T-helper 2 cell treated with Interferon-gamma antibody and Interleukin-4, amounts not matched to agents 5 μg/mL and 100 μg/mL, for 36 hours (primary cell): ENCODE measurements at places on chromosomes 13 and 19.

GRCh38 chr13:94583926-94584325 lies 12.0 kb downstream of the TGDS start:
- H3K4me3 ChIP-seq, result no peak overlapping the region
- H3K4me1 ChIP-seq, result peaks cover 4% of the 10 kb centered on the region
- no peak for DNase-seq
- H3K27me3 ChIP-seq, result no peaks in the 10 kb centered on the region
- peaks cover 60% of the 10 kb centered on the region for H3K36me3 ChIP-seq
- no peak overlapping the region for H3K27ac ChIP-seq

DNA sequence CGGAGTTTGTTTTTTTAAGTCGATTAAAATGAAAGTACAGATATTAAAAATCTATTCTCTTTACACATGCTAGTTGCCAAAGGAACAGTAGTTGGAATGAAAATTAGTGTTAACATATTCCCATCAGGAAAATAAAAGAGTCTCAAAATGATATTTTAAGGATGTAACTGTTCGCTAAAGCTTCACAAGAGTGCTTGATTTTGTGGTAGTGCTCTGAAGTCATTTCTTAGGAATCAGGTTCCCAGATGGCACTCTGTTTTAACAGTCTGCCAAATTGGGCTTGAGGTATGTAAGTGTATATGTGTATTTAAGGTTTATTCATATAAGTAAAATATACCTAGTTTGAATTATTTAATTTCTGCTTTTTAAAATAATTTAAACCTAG lies 128.8 kb downstream of the LMO7 start:
- H3K4me1 ChIP-seq, result peaks cover 43% of the 10 kb centered on the region
- no peak overlapping the region for H3K4me3 ChIP-seq
- no peak overlapping the region for H3K27ac ChIP-seq
- DNase-seq, result no peak
- peaks cover 19% of the 10 kb centered on the region for H3K36me3 ChIP-seq

GRCh38 chr19:41144403-41144802 lies 30.2 kb downstream of the CYP2F1 start:
- H3K27ac ChIP-seq, result no peak overlapping the region
- no peak overlapping the region for H3K4me3 ChIP-seq
- no peaks in the 10 kb centered on the region for H3K36me3 ChIP-seq
- no peaks in the 10 kb centered on the region for H3K4me1 ChIP-seq
- DNase-seq, result peak; percentile 71

GRCh38 chr19:51418707-51419106 lies 1.3 kb upstream of the SIGLEC10 start:
- no peaks in the 10 kb centered on the region for H3K36me3 ChIP-seq
- H3K27me3 ChIP-seq, result peaks cover 2% of the 10 kb centered on the region
- H3K4me3 ChIP-seq, result no peak overlapping the region

DNA sequence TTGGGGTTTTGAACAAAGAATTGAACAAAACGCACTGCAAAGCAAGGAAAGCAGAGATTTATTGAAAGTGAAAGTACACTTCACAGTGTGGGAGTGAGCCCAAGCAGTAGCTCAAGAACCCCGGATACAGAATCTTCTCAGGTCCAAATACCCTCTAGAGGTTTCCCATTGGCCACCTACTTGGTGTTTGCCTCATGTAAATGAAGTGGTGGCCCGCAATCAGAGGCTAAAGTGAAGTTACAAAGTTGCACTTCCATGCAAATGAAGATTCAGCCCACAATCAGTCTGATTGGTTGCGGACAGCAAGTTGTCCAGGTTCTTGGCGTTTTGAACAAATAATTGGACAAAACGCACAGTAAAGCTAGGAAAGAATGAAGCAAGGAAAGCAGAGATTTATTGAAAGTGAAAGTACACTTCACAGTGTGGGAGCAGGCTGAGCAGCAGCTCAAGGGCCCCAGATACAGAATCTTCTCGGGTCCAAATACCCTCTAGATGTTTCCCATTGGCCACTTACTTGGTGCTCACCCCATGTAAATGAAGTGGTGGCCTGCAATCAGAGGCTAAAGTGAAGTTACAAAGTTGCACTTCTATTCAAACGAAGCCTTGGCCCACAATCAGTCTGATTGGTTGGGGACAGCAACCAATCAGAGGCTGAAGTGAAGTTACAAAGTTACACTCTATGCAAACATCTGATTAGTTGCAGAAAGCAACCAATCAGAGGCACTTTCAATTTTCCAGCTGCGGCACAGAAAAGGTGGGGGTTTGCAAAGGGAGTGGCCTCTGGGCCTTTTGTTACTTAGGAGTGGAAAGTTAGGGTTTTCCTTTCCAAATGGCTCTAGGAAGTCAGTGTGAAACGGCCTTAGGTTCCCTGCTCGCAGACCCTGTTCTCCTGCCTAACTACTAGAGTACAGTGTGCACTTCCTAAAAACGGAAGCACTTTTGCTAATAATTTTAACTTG lies 4.8 kb upstream of the TM9SF2 start:
- H3K4me3 ChIP-seq, result peak overlapping the region; percentile 90
- H3K27ac ChIP-seq, result peak overlapping the region; percentile 94
- peaks cover 14% of the 10 kb centered on the region for H3K36me3 ChIP-seq
- DNase-seq, result peak; percentile 73
- peaks cover 50% of the 10 kb centered on the region for H3K4me1 ChIP-seq

DNA sequence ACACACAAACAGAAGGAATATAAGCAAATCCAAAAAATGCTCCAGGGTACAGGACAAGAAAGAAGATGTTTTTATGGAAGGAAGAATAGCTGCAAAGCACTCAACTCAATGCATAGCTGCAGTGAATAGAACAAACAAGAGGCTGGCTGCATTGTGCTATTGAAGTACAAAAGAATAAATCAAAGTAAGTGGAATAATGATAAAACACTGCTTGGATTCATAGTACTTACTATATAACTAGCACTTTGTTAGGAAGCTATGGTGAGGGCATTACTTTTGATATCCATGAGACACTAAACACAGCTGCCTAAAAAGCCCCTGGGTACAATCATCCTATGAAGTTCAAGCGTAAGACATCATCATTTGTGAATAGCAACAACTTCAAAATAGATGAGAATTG lies 350.1 kb downstream of the PCDH9 start:
- no peaks in the 10 kb centered on the region for H3K27me3 ChIP-seq
- H3K36me3 ChIP-seq, result no peaks in the 10 kb centered on the region
- no peaks in the 10 kb centered on the region for H3K4me1 ChIP-seq
- no peak overlapping the region for H3K4me3 ChIP-seq

DNA sequence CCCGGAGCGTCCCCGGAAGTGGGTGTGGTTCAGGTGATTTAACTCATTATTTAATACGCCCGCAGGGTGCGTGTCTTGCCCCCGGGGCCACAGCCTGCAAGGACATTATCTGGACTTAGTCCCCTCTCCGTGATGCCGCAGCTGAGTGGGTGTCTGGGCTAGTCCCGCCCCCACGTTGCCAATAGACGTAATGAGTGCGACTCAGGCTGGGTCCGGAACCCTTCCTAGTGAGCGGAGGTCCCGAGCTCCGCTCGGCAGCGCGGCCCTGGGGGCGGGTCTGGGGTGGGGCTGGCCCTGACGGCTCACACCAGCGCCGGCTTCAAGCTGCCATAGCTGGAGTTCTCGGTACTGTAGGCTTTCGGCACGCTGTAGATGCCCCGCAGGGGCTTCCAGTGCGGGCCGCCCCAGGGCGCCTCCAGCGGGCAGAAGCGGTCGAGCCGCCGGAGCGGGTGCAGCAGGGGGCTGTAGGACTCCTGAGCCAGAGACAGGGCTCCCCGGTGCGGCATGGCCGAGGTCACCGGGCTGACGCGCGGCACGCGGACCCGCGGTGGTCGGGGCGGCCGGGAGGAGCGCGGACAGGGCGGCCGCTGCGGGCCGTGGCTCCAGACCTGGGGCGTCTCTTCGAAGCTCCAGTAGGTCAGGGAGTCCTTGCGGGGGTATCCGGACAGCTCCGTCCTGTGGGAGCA lies 918 bp upstream of the LHB start:
- peaks cover 17% of the 10 kb centered on the region for H3K27me3 ChIP-seq
- H3K4me1 ChIP-seq, result peaks cover 19% of the 10 kb centered on the region
- peak overlapping the region; percentile 89 for H3K4me3 ChIP-seq
- peaks cover 5% of the 10 kb centered on the region for H3K36me3 ChIP-seq

- peak overlapping the region; percentile 85 for H3K4me3 ChIP-seq
- peak overlapping the region; percentile 94 for H3K27ac ChIP-seq
- no peak for DNase-seq
These were observed 34.3 kb downstream of the ELF1 start for GRCh38 chr13:40984668-40985366.

- H3K27ac ChIP-seq, result no peak overlapping the region
- peaks cover 4% of the 10 kb centered on the region for H3K27me3 ChIP-seq
- no peaks in the 10 kb centered on the region for H3K36me3 ChIP-seq
- H3K4me3 ChIP-seq, result no peak overlapping the region
- no peaks in the 10 kb centered on the region for H3K4me1 ChIP-seq
These were observed 29.1 kb upstream of the TSC22D1 start for GRCh38 chr13:44605275-44605674.

DNA sequence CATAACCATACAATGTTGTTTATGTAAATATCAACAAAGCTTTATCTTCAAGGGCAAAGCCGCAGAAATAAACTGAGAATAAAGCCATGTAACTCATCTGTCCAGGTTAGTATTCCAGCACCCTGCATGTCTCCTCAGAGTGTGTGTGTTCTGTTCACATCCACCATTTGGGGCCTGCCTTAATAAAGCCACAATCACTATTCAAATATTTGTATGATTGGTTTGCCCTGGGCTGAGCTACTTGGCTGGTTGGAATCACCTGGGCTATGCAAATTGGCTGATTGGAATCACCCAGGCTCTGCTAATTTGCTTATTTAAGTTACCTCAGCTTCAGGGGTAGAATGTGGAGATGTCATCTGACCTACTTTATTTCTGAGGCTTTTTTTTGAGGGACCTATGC lies 42.4 kb upstream of the ZNF737 start:
- no peaks in the 10 kb centered on the region for H3K4me1 ChIP-seq
- DNase-seq, result no peak
- H3K27me3 ChIP-seq, result no peaks in the 10 kb centered on the region

GRCh38 chr19:4970558-4971423 lies 1.9 kb downstream of the KDM4B start:
- H3K27ac ChIP-seq, result peak overlapping the region; percentile 93
- no peak for DNase-seq
- H3K36me3 ChIP-seq, result peaks cover 28% of the 10 kb centered on the region
- peaks cover 34% of the 10 kb centered on the region for H3K4me1 ChIP-seq
- no peaks in the 10 kb centered on the region for H3K27me3 ChIP-seq

DNA sequence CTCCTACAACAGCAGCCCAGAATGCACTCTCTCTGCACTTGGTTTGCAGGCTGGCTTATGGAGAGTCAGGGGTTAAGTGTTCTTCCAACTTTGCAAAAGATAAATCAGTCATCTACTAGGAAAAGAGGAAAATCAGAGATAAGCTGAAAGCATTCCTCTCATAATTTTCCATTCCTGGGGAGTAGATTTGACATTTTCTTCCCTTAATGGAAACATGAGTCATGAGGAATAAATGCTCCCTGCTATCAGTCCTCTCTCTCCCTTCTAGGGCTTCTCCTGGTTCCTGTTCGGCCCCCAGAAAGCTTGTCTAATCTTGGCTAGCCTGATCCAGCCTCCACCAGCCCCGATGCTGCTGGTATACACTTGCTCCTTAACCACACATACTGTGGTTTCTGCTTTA lies 28.4 kb upstream of the ENOX1 start:
- H3K27ac ChIP-seq, result no peak overlapping the region
- no peak for DNase-seq
- H3K27me3 ChIP-seq, result peaks cover 18% of the 10 kb centered on the region
- H3K4me3 ChIP-seq, result no peak overlapping the region
- H3K36me3 ChIP-seq, result no peaks in the 10 kb centered on the region

DNA sequence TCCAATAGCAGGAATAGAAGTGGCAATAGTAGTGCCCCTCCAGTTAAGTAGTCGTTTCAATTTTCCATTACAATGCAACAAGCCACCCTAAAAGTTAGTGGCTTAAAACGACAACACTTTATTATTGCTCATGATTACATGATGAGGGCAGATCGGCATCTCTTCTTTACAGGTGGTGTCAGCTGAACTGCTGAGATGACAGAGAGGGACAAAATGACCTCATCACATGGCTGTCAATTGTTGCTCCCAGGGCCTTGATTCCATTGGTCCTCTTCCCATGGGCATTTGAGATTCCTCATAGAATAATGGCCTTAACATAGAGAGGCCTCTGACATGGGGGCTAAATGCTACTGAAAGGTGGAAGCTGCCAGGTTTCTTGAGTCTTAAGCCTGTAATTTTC lies 679.8 kb upstream of the KLHL1 start:
- DNase-seq, result no peak
- no peak overlapping the region for H3K4me3 ChIP-seq
- H3K27ac ChIP-seq, result no peak overlapping the region
- no peaks in the 10 kb centered on the region for H3K27me3 ChIP-seq
- no peaks in the 10 kb centered on the region for H3K36me3 ChIP-seq

DNA sequence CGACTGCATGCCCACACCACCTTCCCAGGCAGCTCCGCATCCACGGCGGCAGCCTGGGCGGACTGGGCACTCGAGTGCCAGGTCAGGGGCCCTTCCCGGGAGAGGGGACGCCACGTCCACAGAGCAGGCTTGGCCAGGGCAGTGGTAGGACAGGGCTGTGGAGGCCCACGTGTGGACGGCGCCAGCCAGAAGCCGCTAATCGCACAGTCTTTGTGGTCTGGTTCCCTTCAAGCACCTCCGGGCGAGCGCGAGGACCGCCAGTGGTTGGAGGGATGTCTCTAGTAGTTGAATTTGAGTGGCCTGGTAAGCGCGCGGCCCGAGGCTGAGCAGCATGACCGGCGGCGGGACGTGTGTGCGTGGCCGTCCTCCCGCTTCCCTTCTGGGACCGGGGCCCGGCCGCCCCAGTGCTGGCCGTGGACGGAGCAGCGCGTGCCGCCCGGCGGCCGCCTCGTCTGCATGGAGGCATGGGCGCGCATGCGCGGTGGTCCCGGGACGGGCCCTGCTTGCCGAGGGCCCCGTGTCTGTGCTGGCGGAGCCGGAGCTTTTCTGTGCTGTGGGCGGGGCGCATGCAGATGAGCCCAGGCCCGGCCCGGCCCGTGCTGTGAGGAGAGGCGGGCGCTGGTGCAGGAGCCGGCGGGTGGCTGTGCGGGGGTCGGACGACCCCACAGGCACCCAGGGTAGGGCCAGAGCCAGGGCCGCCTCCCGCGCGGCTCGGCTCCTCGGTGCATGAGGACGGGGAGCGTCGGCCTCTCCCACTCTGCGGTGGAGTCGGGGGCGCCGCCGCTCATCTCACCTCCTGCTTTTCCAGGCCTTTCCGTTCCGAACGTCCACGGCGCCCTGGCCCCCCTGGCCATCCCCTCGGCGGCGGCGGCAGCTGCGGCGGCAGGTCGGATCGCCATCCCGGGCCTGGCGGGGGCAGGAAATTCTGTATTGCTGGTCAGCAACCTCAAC lies 8.6 kb downstream of the PTBP1 start:
- H3K4me1 ChIP-seq, result peaks cover 12% of the 10 kb centered on the region
- no peak for DNase-seq
- no peak overlapping the region for H3K27ac ChIP-seq
